ENCODE measurements at places on chromosomes 5 and 9. TPM values are rescaled to one million over a fixed set of nuclear protein-coding genes. Genes with fewer than 3 reads are reported as not detected.

DNA sequence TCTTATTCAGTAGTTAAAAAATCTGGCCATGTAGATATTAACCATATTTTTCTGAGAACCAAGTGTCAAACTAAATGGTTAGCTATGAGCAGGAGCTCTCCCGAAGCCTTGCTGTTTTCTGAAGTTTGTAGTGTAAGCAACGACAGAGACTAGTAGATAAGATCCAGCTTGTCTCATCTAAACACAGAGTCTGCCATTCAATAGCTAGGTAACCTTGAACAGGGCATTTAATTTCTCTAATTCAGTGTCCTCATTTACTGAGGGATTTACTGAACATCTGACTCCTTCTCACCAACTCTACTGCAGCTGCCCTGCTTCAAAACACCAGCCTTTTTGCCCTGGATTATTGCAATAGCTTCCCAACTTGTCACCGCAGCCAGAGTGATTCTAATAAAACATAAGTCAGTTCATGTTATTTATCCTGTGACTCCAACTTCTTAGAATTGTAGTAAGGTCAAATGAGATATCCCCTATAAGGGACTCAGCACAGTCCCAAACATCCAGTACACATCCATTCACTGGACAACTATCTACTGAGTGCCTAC lies 337.0 kb downstream of the PLK2 start:
- no peak for DNase-seq

The PTGS1 gene
- total RNA-seq = 62.9 TPM

- peak; percentile 60 for DNase-seq
Measured at GRCh38 chr9:135891027-135891631, 16.2 kb downstream of the CAMSAP1 start.

The FAM151B gene
- 1.8 TPM for total RNA-seq

GRCh38 chr5:119063579-119064379 lies 7.1 kb upstream of the DMXL1 start:
- DNase-seq = no peak

DNA sequence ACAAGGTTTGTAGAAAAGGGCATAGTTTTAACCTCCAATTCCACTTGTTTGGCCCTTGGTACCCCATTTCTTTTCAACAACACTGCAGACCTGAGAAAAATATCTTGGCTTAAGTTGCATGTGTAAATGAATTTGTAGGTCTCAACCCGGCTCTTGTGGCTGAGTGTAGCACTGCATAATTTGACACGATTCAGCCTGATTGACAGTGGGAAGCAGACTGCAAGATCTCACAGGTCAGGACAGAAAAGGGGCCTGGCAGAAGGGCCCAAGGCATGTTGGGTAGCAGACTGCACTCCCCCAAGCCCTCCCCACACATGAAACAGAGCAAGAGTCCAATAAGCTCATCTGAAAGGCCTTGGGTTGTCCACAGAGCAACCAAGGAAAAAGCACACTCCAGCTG lies 169.7 kb upstream of the SMARCA2 start:
- DNase-seq = no peak

GRCh38 chr5:172875505-172876279 lies 41.6 kb downstream of the ERGIC1 start:
- no peak for DNase-seq

GRCh38 chr5:62727861-62728260 lies 149.2 kb downstream of the LRRC70 start:
- DNase-seq = no peak

DNA sequence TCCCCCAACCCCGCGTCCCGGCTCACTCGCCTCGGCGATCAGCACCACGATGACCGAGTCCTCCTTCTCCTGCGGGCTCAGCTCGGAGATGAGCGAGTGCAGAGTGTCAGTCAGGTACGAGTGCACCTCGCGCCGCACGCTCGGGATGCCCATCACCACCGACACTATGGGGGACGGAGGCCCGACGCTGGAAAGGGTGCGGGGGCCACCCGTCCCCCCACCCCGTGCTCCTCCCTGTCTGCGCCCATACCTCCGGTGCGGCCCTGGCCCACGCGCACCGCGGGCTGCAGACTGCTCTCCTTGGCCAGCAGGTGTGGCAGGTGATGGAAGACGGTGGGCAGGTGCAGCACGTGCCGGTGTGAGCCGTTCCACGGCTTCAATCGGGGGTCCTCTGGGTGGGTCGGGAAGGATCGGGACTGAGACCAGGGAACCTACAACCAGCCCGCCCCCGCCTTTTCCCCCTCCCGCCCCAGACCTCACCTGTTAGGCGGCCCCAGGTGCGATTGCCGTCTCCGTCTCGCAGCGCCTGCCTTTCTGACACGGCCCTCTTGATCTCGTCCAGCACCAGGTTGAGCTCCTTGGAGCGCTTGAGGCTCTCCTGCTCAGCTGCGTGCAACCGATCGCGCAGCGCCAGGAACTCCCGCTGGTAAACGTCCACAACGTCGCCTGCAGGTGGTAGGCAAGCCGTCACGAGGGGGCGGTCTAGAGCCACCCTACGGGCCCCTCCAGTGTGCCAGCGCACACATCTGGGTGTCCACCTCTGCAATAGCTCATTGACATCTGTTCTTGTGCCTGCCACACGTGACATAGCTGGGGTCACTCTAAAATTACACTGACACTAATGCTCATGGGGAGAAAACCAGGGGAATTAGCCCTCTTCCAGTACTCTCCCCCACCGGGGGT lies 5.1 kb downstream of the MGAT4B start:
- DNase-seq = peak; percentile 59

- DNase-seq = no peak
Measured at GRCh38 chr5:65776441-65777141, 54.6 kb downstream of the NLN start.

DNA sequence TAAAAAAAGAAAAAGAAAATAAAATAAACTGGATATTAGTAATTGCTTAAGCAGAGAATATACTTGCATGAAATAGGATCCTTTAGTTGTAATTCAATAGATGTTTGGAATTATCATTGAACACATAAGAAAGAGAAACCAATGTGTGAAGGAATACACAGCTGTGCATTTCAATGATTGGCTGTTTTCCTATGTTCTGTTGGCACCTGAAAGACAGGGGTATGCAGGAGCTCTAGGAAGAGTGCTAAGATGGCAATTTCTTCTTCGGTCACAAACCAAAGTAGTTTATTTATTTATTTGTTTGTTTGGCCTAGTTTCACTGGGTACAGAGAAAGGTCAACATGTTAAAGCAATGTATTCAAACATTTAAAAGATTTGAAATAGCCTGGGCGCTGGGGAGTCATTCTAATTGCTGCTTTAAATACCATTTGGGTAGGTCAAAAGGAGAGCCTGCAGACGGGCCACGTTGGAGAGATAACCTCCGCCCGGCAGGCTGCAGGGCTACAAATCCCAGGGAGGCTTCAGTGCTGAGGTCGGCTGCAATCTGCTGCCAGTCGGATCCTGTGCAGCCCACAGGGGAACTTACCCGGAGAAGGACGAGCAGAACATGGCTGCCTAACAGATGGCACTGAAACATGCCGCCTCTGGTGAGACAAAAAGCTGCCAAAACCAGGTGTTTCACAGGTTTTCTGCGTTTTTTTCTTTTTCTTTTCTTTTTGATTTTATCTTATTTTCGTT lies 154.2 kb upstream of the TYRP1 start:
- DNase-seq = no peak

DNA sequence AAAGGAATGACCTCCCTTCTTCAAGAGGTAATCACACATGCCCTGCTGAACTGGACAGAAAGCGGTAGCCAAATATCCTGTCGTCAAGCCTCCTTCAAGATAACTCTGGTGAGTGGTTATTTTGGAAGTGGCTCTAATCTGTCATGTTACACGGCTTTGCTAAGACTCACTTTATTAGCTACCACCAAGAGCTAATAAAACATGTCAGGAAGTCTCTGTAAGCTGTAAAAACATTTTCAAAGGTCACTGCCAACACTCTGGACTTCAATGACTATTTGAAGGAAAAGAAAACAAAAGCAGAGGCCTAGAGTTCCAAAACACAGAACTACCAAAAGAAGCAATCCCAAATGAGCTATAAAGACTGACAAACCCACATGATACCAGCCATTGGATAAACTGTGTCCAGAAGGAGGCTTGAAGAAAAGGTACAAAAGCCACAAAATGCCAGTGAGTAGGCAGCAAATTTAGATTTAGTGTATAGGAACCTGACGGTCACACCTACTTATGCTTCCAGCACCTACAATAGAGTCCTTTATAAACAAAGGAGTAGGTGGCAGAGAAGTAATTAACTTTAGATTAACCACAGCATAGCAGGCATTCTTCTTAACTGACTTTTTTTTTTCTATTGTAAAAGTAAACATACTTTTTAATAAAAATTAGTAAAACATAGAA lies 97.3 kb upstream of the EQTN start:
- no peak for DNase-seq

DNA sequence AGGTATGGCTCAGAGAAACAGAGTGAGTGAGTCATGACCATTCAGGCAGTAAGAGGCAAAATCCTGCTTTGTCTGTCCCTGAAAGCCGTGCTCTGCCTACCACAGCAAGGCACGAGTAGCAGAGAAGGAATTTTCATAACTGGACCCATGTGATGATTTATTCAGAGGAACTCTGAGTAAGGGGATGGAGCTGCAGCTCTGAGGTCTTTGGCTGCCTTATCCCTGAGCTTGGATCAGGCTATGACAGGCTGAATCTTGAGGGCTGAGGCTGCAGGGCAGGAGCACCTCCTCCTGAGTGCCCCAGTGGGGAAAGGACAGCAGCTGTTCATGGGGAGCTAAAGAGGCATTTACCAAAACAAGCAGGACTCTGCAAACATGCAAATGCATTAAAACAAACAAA lies 183.4 kb downstream of the PAPPA start:
- no peak for DNase-seq

DNA sequence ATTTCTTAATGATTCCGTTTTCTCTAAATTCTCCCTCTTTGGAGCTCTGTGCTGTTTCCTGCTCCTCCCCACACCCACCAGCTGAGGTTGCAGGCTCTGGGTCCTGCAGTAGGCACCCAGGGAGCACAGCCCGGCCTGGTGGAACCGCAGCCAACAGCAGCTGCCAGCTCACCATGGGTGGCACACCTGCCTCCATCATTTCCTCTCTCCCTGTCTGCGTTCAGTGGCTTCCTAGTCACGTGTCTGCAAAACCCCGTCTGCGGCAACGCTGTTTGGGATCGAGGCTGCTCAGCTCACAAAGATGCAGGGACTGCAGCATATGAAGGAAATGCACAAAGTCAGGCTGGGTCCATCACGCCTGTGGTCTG lies 367.8 kb downstream of the IRX2 start:
- DNase-seq = peak; percentile 75

DNA sequence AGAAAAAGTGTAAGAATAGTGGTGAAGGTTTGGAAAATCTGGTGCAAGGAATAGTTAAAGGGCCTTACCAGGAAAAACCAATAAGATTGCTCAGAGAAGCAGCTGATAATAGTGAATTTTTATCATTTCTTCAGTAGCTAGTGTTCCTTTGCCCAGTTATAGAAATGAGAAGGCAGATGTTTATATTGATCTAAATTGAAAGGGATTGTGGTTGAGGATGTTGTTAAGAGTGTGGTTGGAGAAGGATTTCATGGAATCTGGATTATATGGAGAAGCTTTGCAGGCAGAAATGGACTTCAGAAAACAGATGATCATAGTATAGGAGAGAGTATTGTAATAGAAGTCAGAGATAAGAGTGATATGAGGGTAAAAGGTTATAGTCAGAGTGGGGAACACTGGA lies 102.6 kb downstream of the XRCC4 start:
- DNase-seq = no peak
